Epithelial cell of proximal tubule (primary cell): ENCODE measurements at places on chromosomes 4 and X. TPM values are rescaled to one million over a fixed set of nuclear protein-coding genes. Genes with fewer than 3 reads are reported as not detected.

DNA sequence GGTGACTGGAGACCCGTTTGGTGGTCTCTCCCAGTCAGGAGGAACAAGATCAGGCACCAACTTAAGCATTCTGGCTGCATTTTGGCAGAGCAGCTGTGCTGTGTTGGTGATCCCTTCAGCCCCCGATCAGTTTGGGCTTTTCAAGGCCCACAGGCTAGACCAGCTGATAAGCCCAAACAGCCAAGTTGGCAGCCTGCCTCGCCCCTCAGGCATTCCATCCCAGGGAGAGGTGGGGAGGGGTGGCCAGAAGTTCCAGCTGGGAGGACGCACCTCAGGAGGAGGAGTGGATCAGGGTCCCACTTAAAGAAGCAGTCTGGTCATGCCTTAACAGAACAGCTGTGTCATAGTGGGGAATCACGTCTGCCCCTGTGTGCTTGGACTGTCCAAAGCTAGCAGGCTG, 105.8 kb downstream of the CHIC1 start:
- DNase-seq: no peak

DNA sequence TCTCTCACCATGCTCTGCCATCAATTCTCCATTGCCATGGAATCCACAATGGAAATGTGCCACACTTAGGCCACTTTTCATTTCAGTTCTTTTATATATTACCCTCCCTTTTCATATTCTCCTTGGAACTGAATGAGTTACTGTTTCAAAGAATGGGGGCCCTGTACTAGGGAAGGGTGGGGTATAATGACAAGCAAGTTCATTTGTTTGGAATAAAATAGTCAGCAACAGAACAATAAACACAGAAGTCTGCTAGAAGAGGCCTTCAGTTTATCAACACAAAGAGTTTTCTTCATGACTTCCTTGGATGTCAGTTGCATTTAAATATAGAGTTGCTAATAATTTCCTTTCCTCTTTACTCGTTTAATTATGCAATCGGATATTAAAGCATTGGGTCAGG, 478.3 kb upstream of the FTHL17 start:
- no peak for DNase-seq

DNA sequence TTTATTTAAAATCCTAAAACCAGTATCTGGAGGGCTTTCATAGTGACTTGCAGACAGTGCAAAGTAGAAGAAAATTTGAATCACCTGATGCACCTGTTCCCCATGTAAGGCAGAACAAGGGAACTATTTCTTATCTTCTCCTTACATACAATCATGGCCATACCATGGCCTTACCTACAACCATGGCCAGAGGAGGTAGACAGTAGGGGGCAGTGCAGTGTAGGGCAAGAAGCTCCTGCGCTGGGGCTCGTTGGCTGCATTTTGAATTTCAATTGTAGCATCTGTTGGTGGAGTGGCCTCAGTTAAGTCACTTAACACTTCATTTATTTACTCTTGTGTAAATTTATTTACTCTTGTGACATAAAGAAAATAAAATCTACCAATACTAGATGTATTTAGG, 33.0 kb downstream of the GALNTL6 start:
- DNase-seq: no peak

DNA sequence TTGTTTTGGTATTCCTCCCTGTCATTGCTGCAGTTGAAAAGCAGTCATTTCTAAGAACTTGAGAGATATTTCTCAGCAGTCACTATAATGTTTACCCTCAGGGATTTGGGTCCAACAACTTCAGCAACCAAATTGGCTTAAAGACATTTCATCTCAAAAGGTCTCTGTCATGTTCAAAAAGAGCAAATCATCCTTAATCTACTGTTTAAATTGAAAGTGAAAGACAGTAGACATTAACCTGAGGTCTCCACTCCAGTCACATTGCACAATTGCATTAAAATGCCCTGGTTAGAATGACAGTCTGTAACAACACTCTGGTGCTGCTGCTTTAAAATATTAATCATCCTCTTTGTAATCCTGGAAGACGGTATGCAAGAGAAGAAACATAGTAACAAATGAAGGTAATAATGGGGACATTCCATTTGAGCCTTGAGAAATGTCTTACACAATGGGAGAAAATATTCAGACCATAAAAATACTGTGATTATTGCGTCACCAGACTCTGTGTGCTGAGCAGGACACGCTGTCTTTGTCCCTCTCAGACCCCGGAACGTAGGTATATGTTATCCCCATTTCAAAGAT, 90.2 kb upstream of the UNC5C start:
- DNase-seq: no peak

DNA sequence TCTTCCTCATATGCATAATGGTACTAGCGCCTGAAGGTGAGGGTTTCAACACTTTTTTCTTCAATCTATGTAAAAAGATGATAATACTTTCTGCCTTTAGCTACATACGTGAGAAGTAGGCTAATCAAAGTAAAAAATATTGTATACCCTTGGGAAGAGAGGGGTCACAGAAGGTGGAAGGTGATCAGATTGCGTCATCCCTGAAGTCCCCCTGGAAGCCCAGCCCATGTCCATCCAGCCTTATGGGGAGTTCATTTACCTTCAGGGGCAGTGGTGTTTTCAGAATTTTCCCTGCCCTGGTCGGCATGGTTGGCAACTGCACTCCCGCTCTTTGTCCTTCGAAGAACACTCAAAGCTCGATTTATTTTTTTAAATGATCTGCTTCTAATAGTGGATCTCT, 84.2 kb downstream of the LNX1 start:
- DNase-seq: no peak

- DNase-seq: no peak
Measured at GRCh38 chr4:184053434-184053833, 148.3 kb downstream of the STOX2 start.

DNA sequence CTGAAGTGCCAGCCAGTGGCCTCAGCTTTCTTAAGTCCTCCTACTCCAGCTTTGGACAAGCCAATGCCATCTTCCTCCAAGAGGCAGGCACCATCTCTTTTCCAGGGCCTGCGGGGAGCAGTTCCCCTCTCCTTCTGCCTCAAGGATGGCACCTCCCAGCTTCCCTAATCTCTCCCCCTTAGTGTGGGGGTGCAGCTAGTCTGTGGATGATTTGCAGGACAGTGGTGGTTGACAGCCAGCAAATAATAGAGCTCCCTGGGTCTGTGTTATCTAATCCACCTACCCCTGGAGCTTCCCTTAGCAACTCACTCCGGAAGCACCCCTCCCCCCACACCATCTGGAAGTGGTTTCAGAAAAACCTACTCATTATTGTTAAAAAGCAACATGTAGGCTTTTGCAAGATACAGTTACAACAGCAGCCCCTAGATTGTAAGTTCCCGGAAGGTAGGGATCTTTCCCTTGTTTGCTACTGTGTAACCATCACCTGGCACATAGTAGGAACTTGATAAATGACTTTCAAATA, 247.1 kb downstream of the BCOR start:
- DNase-seq: no peak

- no peak for DNase-seq
Measured at GRCh38 chrX:15475021-15475420, 18.1 kb downstream of the PIR start.

GRCh38 chrX:18885328-18886004, 98.4 kb downstream of the PHKA2 start:
- DNase-seq: no peak

DNA sequence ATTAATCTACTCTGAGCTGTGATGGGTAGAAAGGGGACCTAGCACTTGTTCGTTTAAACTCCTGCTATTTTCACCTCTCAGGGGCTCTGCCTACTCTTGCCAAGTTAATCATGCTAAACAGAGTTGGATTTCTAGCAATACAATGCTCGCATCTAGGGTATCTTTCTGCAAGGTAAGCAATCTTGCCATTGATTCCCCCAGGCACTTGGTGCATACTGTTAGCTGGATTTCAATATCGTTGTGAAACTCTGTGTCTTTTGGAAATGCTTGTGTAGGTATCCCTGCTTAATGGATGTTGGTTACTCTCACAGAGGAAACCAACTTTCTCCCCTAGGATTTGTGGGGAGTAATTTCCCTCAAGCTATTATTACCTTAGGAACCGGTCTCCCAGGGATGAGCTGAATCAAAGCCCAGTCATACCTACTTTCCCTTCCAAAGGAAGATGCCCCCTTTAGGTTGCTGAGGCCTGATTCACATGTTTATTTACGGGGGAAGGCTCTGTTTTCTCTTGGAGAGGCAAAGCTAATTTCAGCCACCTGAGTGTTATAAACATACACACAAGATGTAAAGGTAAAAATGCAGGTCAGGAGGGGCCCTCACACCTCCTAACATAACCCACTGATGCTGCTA, 366.8 kb downstream of the FBXW7 start:
- DNase-seq: no peak

DNA sequence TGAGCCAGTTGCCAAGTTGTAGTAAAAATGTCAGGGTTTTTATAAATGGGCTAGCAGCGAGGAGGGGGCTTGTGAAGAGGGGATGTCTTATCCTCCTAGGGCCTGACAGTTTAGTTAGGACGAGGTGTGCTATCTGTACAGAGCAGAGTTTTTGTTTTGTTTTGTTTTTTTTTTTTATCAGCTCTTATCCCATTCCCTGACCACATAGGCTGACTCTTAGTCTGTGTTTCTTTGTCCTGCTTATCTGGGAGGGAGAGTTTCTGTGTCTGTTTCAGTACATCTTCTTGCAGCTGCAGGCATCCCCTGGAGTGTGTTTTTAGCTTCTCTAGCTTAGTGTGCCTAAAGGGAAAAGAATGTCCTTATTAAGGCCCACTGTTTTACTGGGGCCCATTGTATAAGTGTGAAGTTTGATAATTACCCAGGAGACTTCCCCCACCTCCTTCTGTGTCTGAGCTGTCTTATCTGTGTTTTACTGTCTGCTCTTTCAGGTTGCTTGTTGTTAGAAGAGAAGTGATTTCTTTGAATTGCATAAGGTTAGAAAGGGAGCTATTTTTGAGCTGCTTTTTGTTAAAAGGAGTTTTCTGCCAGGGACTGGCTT, 32.0 kb downstream of the PAGE2 start:
- DNase-seq: no peak

DNA sequence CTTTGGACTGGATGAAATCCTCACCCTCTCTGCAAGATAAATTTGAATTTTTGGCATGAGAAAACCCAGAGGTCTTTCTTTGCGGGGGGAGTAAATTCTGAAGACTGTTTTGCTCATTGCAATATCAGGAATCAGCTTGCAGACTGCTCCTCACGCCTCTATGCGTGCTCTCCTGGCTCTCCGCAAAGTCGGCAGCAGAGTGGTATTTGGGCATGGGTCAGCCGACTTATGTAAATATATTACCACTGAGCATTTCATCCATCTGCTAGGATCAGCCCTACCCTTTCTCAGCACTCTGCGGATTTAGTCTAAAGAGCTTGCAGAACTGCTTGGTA, 288.0 kb downstream of the ASMT start:
- no peak for DNase-seq

The NMU gene
- total RNA-seq: 8.2 and 22.5 TPM in 2 replicates

The PNCK gene
- 0.86 TPM in 1 of 2 replicates, not detected in the other for total RNA-seq

The PHF8 gene
- total RNA-seq: 8.5 and 10.9 TPM in 2 replicates

The FAM184B gene
- total RNA-seq: 0.07 and 0.17 TPM in 2 replicates

The PLXNB3 gene
- 2.9 and 7.4 TPM in 2 replicates for total RNA-seq

The LPAR4 gene
- total RNA-seq: 0.52 and 4.5 TPM in 2 replicates
